Epithelial cell of proximal tubule (primary cell): ENCODE measurements at places on chromosomes 5 and 9. TPM values are rescaled to one million over a fixed set of nuclear protein-coding genes. Genes with fewer than 3 reads are reported as not detected.

The SOX30 gene
- 0.23 TPM in 1 of 2 replicates, not detected in the other for total RNA-seq

GRCh38 chr5:148875205-148875875 lies 48.9 kb downstream of the ADRB2 start:
- no peak for DNase-seq

GRCh38 chr9:92406477-92406876 lies 2.1 kb upstream of the OGN start:
- no peak for DNase-seq

GRCh38 chr9:94817291-94818177 lies 91.0 kb downstream of the AOPEP start:
- no peak for DNase-seq

GRCh38 chr5:15786326-15786725 lies 286.3 kb downstream of the FBXL7 start:
- no peak for DNase-seq

DNA sequence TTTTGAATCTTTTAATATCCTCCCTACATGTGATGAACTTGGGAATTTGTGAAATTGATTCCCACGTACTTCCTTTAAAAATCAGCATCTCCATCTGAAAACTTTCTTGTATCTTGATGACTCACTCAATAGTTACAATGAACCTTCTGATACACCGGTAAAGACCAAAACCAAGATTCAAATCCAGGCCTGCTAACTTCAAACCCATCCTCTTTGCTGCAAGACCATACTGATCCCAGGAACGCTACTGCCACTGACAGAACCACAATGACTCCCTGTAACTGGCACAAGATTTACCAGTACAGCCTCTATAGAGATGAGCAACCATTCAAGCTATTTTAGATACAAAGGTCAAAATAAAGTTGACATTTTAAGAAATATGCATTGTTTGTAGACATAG lies 332.9 kb downstream of the DNAH5 start:
- no peak for DNase-seq
